ENCODE measurements at places on chromosomes 13 and 19. TPM values are rescaled to one million over a fixed set of nuclear protein-coding genes. Genes with fewer than 3 reads are reported as not detected.
A peak's percentile ranks its signal among the peaks of the same experiment; 100 is the strongest.

DNA sequence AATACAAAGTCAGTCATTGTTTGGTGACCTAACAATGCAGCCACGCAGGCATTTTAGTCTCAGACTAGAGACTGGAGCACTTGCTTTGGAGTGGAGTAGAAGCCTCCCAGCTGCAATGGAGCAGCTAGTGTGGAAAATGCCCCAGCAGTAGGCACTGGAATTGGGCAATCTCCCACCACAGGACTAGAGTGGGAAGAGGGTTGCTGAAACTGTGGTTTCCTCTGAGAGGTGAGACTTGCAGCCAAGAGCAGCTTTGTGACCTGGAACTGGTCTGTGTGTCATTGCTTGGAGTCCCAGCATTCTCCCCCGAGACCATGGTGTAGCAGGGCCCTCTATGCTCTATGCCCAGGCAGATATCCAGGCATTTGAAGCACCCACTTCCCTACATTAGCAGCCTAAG is 556.3 kb downstream of the UQCRFS1 start:
- H3K27me3 ChIP-seq = no peaks in the 10 kb centered on the region
- H3K4me3 ChIP-seq = no peak overlapping the region
- no peaks in the 10 kb centered on the region for H3K36me3 ChIP-seq
- H3K27ac ChIP-seq = no peak overlapping the region
- DNase-seq = no peak
- no peaks in the 10 kb centered on the region for H3K4me1 ChIP-seq

DNA sequence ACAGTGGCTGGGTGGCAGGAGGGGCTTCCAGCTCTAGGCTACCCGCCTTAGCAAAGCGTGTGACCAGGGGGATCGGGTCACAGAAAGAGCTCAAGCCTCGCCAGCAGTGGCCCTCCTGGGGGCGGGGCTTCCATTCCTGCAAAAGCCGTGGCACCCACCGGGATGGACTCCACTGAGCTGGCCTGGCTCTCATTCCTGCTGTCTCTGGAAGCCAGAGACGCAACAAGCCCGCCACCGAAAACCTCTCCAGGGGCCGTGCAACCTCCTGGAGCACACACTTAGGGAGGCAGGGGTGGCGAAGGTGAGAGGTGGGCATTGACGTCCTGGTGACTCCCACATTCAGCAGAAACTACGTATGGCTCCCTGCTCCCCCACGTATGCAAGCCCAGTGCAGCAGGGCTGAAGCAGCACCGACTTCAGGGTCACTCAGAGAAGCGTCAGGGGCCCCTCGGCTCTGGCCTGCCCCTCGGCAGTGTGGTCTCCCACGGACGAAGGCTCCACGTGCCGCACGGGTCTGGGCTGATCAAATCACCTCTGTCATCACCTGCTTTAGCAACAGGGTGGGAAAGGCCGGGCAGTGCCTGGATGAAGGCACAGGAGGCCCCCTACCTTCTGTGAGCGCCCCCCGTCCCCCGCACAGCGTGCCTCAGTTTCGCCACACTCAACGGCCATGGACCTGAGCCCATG is 3.1 kb downstream of the C19orf25 start:
- DNase-seq = peak; percentile 70
- peaks cover 9% of the 10 kb centered on the region for H3K36me3 ChIP-seq
- H3K4me1 ChIP-seq = peaks cover 92% of the 10 kb centered on the region
- H3K27me3 ChIP-seq = peaks cover 24% of the 10 kb centered on the region
- H3K4me3 ChIP-seq = no peak overlapping the region
- no peak overlapping the region for H3K27ac ChIP-seq

The CYP2F1 gene
- not detected for total RNA-seq

The MEDAG gene
- 1.1 TPM for total RNA-seq

The ZGLP1 gene
- total RNA-seq = 3.2 TPM

The HSD17B14 gene
- total RNA-seq = 8.1 TPM

The ZNF256 gene
- total RNA-seq = 9.6 TPM

Measured in spleen (tissue), 13 donors.